ENCODE measurements at places on chromosomes 12 and 14. TPM values are rescaled to one million over a fixed set of nuclear protein-coding genes. Genes with fewer than 3 reads are reported as not detected.

DPPA3 gene
- not detected for total RNA-seq

KRT6C gene
- total RNA-seq, result not detected

STON2 gene
- 1.1 TPM for total RNA-seq

LPCAT3 gene
- 37.4 TPM for total RNA-seq

INHBC gene
- total RNA-seq, result not detected
